ACHN (cell line): ENCODE measurements at places on chromosomes 11 and 22.

DNA sequence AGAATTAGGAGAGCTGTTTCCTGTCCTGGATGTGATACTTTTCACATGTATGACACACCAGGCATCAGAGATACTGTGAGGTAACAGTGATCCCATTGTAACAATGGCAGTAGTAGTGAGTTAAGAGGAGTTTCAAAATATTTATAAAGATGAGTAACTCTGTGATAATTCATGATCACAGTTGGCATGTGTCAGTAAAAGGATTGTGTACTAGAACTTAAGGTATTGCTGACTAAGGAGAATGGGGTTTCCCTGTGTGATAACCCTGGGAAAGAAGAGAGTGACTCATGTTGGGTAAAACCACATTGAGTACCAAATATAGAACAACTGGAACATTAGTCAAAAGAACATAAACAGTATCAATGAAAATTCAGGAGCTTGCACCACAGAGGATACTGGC lies 22.9 kb upstream of the SLC5A1 start:
- peak; percentile 60 for DNase-seq

DNA sequence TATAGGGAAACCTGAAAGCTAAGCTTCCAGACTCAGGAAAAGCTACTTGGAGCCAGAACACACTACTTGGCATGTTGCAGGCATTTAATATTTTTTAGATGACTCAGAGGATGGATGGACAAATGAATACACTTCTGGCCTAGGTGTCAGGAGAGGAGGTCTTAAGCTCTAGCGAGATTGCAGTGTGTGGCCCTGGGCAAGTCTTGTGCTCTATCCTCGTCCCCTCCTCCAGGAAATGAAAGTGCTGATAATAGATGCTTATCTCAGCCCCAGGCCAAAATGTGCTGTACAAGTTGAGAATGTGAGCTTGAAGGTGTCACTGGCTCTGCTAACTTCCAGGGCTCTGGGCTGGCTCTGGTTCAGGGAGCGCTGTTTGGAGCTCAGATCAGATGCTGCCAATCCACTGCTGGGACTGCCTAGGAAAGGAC lies 136.3 kb downstream of the PKNOX2 start:
- peak; percentile 54 for DNase-seq

GRCh38 chr22:25970999-25971811 lies 198.1 kb upstream of the SEZ6L start:
- DNase-seq = no peak

- DNase-seq = no peak
These were observed 16.3 kb upstream of the AGBL2 start for GRCh38 chr11:47731475-47731874.

DNA sequence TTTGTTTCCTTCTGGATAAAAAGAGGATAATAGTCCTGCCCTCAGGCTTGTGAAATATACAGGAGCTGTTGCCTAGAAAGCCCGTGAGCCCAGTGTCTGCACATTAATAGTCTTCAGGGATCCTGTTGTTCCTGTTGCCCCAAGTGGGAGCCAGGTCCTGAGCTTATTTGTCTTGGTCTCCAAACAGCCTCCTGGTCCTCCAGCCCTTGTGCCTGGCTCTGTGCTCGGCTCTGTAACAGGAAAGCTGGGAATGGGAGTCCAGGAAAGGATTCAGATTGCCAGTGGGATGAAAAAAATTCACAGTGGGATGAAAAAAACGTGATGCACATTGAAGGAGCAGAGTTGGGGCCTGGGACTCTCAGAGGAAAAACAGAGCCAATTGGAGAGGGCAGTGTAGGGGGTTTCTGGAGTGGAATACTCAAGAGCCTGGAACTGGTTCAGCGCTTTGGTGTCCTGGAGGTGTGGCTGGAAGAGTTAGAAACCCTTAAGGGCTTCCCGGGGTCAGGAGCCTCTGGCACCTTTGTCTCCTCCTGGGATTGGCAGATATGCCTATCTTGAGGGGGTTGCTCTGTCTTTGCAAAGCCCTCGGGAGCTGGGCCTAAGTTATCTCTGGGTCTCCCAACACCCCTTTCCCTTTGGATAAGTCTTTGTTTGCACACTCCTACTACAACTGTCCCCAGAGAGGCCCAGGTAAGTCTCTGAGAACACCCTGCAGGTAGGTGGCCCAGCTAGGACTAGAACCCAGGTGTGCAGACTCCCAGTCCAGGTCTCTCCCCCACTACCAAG lies 2.3 kb upstream of the INPPL1 start:
- no peak for DNase-seq

DNA sequence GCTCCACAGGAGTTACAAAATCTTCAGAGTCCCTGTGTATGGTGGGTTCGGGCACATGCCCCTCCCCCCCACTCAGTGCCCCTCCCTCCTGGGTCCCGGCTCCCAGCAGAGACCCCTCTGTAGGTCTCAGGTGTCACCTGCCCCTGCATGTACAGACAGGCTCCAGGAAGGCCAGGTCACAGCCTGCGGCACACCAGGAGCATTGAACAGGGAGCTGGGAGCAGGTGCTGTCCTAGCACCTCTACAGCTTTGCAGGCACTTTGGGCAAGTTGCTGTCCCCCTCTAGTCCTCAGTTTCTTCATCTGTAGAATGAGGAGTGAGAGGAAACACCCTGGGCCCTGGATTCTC lies 80.1 kb upstream of the RTL6 start:
- no peak for DNase-seq

- no peak for DNase-seq
These were observed 39.9 kb upstream of the RAB1B start for GRCh38 chr11:66228521-66228920.

GRCh38 chr11:129643031-129643721 lies 172.5 kb upstream of the TMEM45B start:
- DNase-seq = no peak

DNA sequence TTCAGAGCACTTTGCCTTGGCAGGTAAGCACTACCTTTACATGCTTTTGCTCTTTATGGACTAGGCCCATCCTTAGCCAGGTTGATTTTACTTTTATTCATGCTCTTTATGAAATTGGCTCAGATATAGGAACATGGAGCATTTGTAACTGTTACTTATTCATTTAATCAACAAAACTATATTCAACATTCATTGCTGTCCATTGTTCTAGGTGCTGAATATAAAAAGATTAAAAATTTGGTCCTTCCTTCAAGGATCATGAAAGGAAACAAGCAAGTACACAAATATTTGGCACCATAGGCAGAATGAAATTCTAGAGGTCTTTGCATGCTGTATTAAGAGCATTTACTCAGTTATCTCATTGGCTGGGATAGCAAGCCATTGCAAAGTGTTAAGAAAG lies 161.9 kb upstream of the TTC12 start:
- DNase-seq = no peak
